ENCODE measurements at places on chromosomes 5 and 9.

- no peak for DNase-seq
Measured at GRCh38 chr9:134128727-134129679, 6.9 kb upstream of the WDR5 start.

DNA sequence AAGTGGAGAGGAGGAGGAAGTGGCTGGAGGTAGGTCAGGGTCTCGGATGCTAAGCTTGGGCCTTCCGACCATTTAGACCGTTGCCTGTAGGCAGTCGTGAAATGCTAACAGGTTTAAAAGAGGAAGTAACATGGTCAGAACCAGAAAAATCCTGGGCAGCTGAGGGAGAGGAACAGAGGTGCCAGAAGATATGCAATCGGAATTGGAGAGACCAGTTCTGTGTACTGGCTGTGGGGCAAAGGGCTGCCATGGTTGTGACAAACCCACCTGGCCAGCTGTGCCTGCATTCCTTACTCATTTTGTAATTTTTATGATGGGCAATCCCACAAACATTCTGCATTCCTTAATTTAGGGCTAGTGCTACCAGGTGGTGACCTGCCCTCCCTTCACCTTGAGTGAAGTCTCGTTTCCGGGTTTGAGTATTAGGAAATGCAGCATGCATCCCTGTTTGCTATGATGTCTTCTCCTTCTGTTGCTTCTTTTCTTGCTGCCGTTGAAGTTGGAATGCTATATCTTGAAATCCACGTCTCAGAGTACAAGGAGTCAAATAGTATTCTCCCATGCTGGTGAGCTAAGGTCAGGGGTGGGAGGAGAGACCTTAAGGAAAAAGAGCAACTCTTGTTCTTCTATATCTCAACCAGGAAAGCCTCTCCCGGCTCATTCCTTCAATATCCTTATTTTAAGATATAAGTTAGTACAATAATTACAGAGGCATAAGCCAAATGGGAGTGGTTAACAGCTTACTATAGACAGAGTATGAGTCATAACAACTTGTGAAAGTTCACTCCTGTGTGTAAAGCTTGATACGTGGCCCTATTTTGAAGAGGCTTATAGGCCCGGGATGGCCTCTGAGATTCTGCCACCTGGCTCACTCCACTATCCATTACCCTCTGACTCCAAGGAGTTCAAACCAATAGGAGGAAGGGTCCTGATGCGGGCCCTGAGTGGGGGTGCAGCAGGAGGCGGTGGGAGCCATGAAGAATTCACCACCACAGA lies 37.0 kb downstream of the B4GALT1 start:
- DNase-seq, result no peak

- DNase-seq, result no peak
Measured at GRCh38 chr9:8534828-8535227, 735.2 kb upstream of the DMAC1 start.

DNA sequence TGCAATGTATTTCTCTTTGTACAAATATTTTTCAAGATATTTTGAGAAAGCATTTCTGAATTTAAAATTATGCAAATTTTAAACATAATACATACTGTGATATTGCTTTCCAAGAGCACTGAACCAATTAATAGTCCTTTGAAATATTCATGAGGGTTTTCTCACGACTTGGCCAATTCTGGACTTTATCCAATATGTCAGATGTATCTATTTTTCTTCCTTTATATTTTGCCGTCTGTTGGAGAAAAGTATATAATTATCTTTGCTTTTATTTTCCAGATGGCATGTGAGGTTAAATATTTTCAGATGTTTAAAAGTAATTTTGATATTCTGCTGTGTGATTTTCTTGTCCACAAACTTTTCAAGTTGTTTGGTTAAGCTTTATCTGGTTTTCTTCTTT lies 378.9 kb downstream of the SLCO4C1 start:
- no peak for DNase-seq

DNA sequence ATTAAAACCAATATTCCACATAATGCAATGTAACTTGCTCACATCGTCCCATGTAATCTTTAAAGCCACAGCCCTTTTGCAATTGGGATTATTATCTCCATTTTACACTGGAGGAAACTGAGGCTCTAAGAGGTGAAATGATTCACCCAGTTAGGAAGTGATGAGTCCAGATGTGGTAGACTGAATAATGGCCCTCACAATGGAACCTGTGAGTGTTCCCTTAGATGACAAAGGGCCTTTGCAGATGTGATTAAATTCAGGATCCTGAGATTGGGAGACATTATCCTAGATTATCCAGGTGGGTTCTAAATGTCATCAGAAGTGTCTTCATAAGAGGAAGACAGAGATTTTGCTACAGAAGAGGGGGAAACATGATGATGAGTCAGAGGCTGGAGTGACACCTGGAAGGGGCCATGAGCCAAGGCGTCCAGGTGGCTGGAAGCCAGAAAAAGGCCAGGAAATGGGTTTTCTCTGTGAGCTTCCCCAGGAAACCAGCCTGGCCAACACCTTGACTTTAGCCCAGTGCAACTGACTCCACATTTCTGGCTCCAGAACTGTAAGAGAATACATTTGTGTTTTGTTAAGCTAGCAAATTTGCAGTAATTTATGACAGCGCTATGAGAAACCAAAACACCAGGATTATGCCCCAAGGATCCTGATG lies 139.1 kb downstream of the KCNIP1 start:
- no peak for DNase-seq

- DNase-seq, result no peak
Measured at GRCh38 chr5:88713818-88714217, 169.2 kb downstream of the MEF2C start.

GRCh38 chr5:110354311-110354710 lies 372.2 kb downstream of the TMEM232 start:
- no peak for DNase-seq

DNA sequence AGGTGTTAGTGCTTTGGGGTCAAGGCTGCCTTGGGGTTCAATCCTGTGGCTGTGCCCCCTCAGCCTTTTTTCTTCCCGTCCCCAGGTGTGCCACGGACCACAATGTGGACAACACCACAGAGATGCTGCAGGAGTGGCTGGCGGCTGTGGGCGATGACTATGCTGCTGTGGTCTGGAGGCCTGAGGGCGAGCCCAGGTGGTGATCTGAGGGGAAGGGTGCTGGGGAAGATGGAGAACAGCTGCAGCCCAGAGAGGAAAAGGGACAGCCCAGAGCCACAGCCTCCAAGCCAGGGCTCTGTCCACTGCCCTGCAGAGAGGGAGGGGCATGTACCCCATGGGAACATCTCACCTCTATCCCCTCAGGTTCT lies 2.1 kb downstream of the CERCAM start:
- no peak for DNase-seq

- no peak for DNase-seq
Measured at GRCh38 chr9:134972140-134972539, 54.4 kb upstream of the FCN1 start.

DNA sequence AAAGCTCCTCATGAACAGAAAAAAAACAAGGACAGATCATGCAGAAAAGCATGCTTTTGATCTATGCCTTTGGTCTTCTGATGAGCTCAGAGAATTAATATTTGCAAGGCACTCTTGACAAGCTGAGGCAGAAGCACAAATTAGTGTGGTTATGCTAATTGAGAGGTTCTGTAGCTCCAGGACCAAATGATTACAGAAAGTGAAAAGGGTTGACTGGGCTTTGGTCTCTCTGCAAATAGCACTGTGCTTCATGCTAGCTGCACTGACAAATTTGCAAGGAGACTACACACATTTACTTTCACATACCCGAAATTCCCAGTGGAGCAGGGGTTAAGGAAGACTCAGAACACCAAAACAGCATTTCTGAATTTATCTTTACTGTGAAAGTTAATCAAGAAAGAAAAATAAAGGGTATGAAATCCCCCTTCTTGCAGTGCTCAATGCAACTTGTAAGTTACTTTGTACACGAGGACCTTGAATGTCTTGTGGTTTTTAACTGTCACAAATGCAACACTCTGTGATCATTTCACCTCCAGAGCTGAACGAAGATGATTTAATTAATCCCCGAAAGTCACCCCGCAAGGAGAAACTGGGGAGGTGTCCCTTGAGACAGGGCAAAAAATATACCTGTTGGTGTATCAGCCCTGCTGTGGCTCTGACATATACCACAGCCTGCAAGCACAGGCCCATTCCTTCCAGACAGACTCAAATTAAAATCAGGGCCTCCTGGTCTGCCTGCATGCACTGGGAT lies 11.9 kb downstream of the RAPGEF1 start:
- DNase-seq, result no peak

- no peak for DNase-seq
Measured at GRCh38 chr5:157772127-157772526, 28.6 kb downstream of the LSM11 start.

DNA sequence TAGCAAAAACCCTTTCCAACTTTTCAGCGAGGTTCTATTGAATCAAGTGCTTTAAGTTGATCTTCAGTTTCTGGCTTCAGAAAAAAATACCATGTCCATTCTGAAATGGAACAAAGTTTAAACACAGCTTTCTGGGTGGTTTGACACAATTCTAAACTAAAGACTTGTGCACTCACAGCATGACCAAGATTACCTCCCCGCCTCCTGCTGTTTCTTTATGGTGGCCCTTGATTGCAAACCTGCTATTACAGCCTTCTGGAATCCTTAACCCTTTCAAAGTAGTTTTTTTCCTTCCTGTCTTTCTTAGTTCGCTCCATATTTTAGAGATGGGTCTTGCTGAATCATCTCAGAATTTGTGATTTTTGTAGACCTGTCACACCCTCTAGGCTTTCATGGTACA lies 135.9 kb upstream of the FBN2 start:
- no peak for DNase-seq

GRCh38 chr5:122471031-122471751 lies 159.2 kb downstream of the SNCAIP start:
- DNase-seq, result no peak

DNA sequence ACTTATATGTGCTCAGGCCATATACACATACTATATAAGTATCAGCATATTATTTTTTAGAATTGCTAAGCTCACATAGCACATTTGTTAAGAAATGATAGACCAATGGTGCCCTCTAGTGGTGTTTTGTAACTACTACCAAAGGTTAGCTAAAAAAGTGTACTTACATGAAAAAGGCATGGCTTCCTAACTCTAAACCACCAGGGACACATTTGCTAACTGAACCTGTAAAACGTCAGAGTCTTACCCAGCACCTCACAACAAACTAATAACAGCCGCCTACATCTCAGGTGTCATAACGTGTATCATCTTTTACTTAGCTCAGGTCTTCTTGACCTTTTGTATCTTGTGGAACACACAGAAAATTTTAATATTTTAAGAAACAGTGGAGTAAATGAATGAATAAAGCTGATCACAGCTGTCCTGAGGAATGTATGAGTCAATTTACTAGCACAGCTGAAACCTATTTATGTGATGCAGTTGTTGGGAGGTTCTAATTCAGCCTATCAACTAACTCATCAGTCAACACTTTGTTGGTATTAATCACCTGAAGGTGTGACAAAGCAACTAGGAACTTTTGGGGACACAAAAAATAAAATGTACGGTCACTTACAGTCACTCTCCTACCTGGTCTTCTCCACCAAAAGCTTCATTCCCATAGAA lies 72.9 kb downstream of the BAAT start:
- peak; percentile 83 for DNase-seq

DNA sequence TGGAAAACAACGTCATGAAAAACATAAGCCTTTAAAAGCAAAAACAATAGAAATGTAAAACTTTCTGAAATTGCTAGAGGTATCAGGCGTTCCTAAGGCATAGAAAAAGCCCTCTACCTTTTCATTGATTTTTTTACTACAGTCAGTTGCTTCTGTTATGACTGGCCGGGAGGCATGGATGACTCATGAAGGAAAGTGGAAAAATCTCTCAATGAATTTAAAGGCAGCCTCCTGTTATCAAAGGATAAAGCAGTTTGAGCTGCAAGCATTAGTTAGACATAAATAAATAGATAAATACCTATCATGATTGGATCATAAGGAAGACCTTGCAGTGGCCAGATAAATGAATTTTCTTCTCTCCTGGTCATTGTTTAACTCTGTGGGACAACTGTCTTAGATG lies 281.6 kb downstream of the MAST4 start:
- no peak for DNase-seq

DNA sequence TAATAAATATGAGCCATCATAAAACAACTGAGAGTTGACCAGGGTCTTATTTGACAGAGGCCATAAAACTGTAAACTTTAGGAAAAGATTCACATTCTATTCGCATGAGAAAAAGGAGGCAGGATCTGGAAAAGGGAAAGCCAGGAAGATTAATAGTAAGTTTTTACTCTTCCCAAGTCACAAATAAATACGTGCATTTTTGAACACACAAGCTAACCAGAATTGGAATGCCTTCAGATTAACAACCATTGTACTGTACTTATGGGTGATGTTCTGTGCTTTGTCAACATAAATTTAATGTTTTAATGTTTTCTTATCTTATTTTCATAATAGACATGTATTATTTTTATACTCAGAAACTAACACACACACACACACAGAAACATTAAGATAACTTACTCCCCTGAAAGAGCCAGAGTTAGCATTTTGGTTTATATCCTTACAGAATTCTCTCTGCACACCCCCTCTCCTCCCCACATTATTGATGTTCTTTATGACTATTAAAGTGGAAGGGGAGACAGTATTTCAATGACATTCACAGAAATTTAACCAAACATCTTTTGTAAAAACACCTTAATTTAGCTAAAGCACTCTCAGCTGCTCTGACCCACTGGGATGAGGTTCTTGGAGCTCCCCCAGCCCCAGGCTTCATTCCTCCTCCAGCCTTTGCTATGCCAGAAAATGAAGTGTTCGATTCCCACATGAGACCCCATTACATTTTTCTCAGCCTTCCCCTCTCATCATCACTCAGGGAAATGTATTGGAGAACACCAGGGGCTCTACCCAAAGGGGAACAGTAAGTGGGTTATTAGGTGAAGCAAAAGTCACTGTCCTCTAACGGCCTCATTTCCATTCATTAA lies 155.5 kb downstream of the ESM1 start:
- no peak for DNase-seq

GRCh38 chr5:144207875-144208444 lies 37.3 kb downstream of the KCTD16 start:
- DNase-seq, result no peak

- DNase-seq, result no peak
Measured at GRCh38 chr9:108282872-108283271, 572.9 kb downstream of the ACTL7B start.

DNA sequence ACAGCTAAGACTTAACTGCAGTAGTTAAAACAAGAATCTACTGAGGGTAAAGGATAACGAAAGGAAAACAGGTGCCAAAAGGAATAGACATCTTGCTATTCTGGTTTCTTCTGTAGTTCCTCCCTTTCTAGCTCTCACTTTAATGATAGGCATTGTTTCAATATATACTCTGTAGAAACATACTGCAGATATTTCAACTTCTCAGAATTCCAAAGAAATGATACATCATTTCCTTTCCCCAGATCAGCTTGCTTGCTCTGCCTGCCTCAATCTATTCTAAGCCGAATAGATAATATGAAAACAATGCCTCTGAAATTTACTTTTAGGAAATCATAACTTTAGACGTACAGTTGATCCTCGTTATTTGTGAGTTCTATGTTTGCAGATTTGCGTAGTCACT lies 46.3 kb downstream of the ACO1 start:
- no peak for DNase-seq

GRCh38 chr5:32514806-32515205 lies 70.3 kb upstream of the ZFR start:
- no peak for DNase-seq

GRCh38 chr9:92715488-92716231 lies 45.7 kb upstream of the IPPK start:
- DNase-seq, result no peak
